Heart left ventricle (tissue), 16 donors: ENCODE measurements at places on chromosomes 12 and 14. TPM values are rescaled to one million over a fixed set of nuclear protein-coding genes. Genes with fewer than 3 reads are reported as not detected.

Gene CRY1
- total RNA-seq = 15.9 TPM

Gene ZNF219
- total RNA-seq = 38.2 TPM

Gene NR1H4
- not detected for total RNA-seq

Gene TAS2R42
- not detected for total RNA-seq

Gene LRRIQ1
- total RNA-seq = 0.35 TPM

Gene LRIG3
- total RNA-seq = 4.6 TPM

Gene TGM1
- total RNA-seq = not detected

Gene HOXC6
- not detected for total RNA-seq

Gene GUCY2C
- 0.15 TPM for total RNA-seq

Gene ADGRD1
- 62.9 TPM for total RNA-seq

Gene BDKRB2
- 0.14 TPM for total RNA-seq

Gene AICDA
- total RNA-seq = not detected

Gene PLEK2
- total RNA-seq = not detected

Gene PMCH
- not detected for total RNA-seq

Gene NAV3
- 6.8 TPM for total RNA-seq

Gene GALNT6
- total RNA-seq = 3.6 TPM

Gene CPNE6
- total RNA-seq = not detected

Gene SNRNP35
- total RNA-seq = 20.0 TPM

Gene ZCRB1
- total RNA-seq = 40.1 TPM

Gene CLEC4D
- 0.50 TPM for total RNA-seq

Gene INHBC
- not detected for total RNA-seq

Gene TPH2
- total RNA-seq = not detected

Gene ESRRB
- total RNA-seq = 9.7 TPM

Gene TPCN1
- 127 TPM for total RNA-seq

Gene TCL1B
- total RNA-seq = not detected
